PC-9 (cell line): ENCODE measurements at places on chromosomes 5 and 9.

- DNase-seq: peak; percentile 96
Measured at GRCh38 chr9:69120380-69121154, 53.5 kb upstream of the TJP2 start.

DNA sequence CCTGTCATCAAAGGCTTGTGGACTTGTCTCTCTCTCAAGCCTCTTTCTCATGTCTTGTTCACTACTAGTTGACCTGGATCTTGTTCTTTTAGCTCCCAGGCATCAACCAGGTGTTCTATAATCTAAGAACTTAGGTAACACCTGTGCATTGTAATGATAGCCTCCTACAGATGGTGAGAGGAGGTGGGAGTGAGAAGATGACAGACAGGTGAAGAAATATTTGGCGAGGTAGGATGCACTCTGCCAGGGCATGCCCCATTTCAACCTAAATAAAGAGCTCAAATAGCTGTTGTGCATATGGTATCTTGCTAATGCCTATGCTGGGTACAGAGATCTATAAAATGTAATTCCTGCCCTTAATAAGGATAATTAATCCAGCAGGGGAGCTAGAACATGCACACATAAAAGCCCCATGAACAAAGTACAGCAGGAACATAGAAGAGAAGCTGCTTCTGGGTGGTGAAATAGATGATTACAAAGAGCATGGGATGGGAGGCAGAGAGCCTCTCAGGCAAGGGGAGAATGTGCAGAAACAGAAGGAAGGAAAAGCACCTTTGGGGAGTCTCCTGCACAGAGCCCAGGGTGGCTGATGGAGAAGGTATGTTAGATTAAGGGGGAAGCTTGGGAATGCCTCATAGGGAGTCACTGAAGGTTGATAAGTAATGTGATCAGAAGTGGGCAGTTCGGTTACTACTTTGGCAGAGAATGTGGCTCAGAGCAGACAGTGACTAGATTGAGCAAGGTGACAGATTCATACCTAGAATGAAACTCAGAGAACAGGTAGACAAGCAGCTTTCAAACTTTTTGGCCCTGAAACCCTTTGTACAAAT lies 28.0 kb upstream of the PLIN2 start:
- no peak for DNase-seq

DNA sequence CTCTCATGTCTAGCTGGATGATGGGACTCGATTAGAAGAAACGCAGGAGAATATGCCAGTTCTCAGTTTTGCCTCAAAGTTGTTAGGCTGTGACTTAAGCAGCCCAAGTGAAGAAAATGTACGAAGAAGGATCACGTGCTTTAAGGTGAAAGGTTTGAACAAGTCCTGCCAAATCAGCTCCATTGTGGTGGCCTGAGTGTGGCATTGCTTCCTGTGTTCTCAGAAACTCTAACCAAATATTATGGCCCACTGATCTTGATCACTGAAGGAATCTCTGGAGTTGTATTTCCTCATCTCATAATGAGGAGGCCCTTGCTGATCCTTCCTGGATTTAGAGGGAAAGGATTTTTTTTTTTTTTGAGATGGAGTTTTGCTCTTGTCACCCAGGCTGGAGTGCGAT lies 44.0 kb downstream of the OTULIN start:
- DNase-seq: no peak

- no peak for DNase-seq
Measured at GRCh38 chr5:77847814-77848290, 71.7 kb upstream of the TBCA start.

- DNase-seq: no peak
Measured at GRCh38 chr9:9498846-9499245, 1114.0 kb downstream of the PTPRD start.
